ENCODE measurements at places on chromosomes 5 and 9. TPM values are rescaled to one million over a fixed set of nuclear protein-coding genes. Genes with fewer than 3 reads are reported as not detected.

ODF2 gene
- 10.8 TPM for total RNA-seq

SLC6A18 gene
- total RNA-seq, result not detected

DNA sequence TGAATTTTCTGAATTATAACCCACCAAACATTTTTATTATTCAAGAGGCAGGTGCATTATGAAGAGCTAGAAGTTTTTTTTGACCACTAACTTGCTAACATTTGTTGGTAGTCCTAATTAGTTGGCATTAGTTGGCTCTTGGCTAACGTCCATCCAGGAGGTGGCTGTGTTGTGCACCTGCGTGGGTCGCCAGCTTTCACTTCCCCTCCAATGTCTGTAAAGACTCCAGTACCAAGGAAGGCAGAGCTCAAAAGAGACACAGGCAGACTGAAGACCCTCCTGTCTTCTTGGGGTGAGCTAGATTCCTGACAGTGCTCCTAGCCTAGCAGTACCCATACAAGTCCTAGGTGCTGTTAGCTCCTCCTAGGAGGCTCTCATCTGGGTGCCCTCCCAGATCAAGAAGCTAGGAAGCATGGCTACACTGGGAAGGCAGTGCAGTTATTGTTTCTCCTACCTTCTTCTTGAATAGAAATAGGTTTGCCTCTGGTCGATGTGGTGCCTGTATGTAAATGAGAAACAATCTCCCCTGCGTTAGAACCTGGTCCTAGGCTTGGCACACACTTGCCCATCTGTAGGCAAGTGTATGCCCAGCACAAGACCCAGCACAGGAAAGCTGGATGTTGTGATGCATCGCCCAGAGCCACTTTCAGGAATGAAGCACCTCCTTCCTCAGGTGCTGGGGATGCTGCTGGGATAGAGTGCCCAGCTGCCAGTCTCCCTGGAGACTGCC is 190.9 kb downstream of the ICE1 start:
- no peak for DNase-seq

- no peak for DNase-seq
Observed at GRCh38 chr5:61808909-61809308, 476.9 kb downstream of the ZSWIM6 start.

- DNase-seq, result no peak
Observed at GRCh38 chr5:168390491-168390890, 95.8 kb upstream of the RARS1 start.

GRCh38 chr9:135821116-135821515 is 86.2 kb downstream of the CAMSAP1 start:
- peak; percentile 47 for DNase-seq

DNA sequence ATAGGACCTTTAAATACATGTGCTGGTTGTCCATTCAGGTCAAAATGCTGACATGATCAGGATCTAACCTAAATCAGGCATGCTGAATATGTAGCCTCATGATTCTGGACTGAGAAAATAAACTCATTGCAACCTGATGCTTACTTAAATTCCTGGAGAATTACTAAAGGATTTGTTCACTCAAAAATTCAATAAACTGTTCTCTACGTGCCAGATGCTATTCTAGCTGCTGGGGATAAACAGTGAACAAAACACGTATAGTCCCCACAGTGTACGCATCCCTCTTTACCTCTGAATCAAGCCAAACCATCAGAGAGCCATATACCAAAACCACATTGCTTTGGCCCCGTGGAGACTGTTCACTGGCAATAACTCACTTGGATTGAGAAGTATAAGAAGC is 6.1 kb downstream of the SCAI start:
- DNase-seq, result no peak

DNA sequence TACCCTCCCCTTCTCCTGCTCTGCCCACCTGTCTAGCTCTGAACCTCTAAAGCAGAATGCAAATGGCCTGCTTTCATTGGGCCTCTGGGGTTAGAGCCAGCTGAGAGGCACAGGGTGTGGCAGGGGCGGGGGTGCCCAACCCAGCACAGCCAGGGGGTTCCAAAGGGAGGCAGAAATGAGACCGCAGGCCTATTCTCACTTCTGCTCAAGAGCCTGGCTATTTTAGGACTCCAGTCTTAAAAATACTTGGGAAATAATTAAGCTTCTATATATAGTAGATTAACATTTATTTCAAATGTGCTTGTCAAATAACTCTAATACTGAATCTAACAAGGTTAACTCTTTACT is 5.7 kb downstream of the QSOX2 start:
- DNase-seq, result no peak
